CD4-positive, alpha-beta T cell (primary cell): ENCODE measurements at places on chromosomes 16 and 17.

GRCh38 chr16:55147396-55147795, 176.6 kb upstream of the IRX6 start:
- DNase-seq, result no peak

DNA sequence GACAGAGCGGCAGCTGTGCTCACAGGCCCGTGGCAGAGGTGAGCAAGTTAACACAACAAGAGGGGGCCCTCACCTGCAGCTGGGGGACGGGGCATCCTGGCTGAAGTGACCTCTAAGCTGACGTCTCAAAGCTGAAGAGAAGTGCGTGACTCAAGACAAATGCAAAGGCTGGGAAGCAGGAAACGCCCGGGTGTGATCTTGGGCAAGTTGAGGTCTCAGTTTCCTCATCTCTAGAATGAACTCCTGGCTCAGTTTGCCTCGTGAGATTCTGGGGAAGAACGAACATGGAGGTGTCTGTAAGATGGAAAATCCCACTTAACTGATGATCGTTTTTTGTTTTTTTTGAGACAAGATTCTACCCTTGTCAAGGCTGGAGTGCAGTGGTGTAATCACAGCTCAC, 40.1 kb upstream of the C1QL1 start:
- DNase-seq, result no peak

- DNase-seq, result no peak
Measured at GRCh38 chr17:21376759-21377690, 868 bp downstream of the KCNJ12 start.

DNA sequence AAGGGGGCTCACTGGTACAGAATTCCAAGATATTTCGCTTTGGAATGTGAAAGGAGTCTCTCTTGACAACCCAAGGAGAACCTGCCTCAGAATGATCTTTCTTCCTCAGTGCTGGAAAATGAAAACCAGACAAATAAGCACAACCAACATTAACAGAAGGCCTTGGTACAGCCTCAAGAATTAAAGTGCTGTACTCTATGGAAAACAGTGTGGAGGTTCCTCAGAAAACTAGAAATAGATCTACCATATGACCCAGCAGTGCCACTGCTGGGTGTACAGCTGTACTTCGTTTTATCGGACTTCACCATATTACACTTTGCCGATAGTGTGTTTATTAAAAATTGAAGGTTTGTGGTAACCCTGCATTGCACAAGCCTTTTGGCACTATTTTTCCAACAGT, 25.2 kb downstream of the HLF start:
- DNase-seq, result no peak

- no peak for DNase-seq
Measured at GRCh38 chr16:87834005-87834667, 35.2 kb downstream of the SLC7A5 start.
